ENCODE measurements at places on chromosomes 4 and X.

- no peak for DNase-seq
These were observed 128.1 kb downstream of the COL25A1 start for GRCh38 chr4:109174224-109174953.

DNA sequence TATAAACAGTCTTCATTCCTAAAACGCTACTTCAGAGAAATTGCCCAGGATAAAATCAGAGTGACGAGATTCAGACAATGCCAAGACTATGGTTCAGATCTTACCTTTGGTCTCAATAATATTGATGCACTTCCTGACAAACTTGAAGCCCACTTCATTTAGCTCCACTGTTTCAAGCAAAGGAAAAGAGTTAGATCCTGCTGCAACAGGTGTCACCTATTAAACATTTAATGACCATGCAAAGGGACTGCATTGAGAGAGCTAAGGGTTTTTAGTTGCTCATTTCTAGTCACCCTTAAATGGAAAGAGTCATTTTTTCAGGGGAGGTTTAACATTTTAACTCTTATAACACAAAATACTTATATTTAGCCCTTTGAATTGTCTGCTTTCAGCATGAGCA, 239.5 kb downstream of the OPHN1 start:
- DNase-seq: no peak

- no peak for DNase-seq
These were observed 363.1 kb upstream of the SLIT2 start for GRCh38 chr4:19888587-19888986.

DNA sequence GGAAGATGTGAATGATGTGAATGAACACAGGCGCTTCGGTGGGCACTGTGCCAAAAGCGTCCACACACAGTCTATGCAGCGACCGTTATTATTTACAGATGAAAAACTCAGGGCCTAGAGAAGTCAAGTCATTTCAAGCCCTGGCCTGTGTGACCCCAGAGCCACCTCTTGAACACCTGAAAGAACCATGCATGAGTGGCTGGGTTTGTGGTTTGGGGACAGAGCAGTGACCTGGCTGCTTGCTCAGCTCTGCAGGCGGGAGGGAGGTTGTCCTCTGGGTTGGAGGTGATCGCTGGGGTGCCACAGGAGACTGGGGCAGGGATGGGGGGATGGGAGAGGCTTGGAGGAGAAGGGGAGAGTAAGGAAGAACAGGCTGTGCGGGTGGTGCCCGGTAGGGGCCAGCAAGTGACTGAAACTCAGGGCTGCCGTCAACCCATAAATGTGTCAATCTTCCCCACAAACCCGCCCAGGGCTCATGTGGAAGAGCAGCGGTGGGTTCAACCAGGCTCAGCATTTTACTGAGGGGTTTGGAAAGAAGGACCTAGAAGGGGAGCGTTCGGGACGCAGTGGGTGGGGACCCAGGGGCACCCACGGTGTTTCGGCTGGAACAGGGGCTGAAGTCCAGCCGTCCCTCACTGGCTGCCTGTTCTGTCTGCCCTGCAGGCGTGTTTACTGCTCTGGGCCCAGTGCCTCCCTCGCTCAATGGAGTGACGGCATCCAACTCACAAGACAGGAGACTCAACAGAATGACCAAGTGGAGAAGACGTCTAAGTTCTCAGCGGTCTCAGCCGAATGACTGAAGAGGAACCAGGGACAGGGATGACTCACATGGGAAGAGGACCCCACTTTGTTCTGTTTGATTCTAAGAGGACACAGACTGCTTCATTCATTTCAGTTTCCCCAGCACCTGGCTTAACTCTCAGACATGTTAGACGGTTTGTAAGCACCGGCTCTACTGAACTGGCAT, 167.8 kb downstream of the AFAP1 start:
- DNase-seq: no peak

- DNase-seq: no peak
These were observed 847.8 kb downstream of the TRIML1 start for GRCh38 chr4:188987011-188987410.

DNA sequence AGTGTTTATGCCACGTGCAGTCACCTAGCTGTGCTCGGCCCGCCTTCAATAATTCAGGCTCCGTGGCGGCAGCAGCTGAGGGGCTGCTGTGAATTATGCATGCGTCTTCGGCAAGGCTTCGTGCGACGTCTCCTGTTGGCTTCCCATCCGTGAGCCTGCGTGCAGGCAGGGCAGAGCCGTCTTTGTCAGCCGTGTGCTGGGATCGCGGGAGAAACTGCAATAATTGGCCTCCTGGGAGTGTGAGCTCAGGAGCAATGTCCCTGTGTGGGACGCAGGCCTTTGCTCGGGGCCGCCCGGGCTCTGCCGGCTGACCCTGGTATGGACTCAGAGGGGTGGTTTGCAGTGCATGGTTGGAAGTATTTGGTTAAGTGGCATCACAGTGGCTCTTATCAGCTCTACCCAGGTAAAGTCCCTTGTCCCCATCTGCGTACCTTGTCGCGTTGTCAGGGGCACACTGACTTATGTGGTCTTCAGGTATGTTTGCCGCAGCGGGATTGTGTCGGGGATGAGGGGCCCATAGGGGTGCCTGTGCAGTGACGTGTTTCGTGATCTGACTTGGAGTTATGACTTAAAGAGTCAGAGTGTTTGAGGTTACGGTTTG, 34.5 kb upstream of the HGFAC start:
- DNase-seq: no peak

GRCh38 chrX:22699581-22700091, 300.1 kb upstream of the DDX53 start:
- no peak for DNase-seq

GRCh38 chr4:167606551-167606950, 372.3 kb upstream of the SPOCK3 start:
- DNase-seq: no peak

DNA sequence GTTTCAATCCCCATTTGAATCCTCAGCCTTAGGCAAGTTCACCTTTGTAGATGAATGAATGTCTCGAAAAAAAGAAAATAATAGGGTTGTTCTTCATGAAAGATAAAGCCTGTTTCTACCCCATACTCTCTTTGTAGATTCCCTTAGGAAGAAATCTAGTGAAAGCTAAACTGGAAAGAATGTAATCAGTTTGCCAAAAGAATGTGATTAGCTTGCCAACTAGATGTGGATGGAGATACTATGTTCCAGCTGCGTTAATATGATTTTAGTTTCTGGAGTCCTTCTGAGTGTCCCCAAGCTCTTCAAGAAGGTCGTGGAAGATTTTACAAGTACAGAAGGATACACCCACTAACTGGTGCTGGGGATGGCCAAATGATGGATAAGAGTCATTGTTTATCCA, 162.3 kb upstream of the EDNRA start:
- no peak for DNase-seq

All from stimulated activated CD4-positive, alpha-beta T cell treated with anti-CD3 and anti-CD28 coated beads, Interleukin-1b, Interleukin-23, amount 100 ng/mL, for 1 hour (primary cell).